ENCODE measurements at places on chromosomes 1 and 21.
A peak's percentile ranks its signal among the peaks of the same experiment; 100 is the strongest.

DNA sequence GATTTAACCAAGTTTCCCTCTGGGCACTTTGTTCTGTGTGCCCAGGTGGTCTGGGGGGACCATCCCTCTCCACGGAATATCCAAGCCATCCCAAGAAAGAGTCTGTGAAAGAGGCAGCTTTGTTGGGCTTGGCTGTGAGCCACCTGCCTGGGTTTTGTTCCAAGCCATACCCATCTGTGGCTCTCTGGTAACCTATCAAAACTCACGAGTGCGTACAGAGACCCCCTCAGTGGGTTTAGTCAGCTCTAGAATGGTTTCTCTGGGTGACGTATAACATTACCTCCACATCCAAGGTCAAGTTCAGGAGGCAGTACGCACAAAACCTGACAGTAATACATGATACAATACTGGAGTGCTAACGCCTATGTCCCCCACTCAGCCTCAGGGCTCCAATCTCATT is 54.2 kb downstream of the DNTTIP2 start:
- DNase-seq: no peak

DNA sequence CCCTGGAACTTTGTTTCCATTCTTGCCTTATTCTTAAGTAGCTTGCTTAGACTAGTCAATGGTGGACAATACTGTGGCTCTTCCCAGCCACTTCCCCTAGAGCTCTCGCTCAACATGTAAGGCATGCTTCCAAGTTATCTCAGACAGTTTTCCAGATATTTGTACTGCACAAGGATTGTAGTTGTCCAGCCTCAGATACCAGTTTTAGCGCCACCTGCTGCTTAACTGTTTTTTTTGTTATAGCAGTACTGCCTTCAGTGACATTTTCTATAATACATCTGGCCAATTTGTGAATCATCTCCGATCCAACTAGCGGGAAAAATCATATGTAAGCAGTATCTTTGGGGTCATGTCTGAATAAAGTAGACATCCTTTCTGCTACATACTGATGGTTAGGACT is 346.7 kb upstream of the ADGRL4 start:
- DNase-seq: peak; percentile 15

- no peak for DNase-seq
These were observed 6.2 kb upstream of the ZNF670 start for GRCh38 chr1:247084771-247085170.

GRCh38 chr1:157047062-157047410 is 1.5 kb upstream of the ARHGEF11 start:
- no peak for DNase-seq

DNA sequence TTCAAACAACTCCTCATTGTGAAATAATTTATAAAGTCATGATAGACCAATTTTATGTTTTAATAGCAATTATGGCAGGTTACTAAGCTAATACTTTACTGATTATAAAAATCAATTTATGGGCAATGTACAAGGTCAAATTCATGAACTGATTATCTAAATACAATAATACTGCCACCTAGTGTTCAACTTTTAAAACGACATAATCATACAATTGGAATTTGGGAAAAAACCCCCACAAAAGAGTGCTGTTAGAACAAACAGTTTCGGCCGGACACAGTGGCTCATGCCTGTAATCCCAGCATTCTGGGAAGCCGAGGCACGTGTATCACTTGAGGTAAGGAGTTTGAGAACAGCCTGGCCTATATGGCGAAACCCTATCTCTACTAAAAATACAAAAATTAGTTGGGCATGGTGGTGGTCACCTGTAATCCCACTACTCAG is 14.0 kb downstream of the GTF2B start:
- DNase-seq: no peak
